Activated CD4-positive, alpha-beta T cell treated with anti-CD3 and anti-CD28 coated beads, Interleukin-2, amount 50 U/mL, for 1 hour (primary cell): ENCODE measurements at places on chromosomes 7 and 10.

- no peak for DNase-seq
Measured at GRCh38 chr7:142629588-142630260, 119.5 kb upstream of the PRSS1 start.

DNA sequence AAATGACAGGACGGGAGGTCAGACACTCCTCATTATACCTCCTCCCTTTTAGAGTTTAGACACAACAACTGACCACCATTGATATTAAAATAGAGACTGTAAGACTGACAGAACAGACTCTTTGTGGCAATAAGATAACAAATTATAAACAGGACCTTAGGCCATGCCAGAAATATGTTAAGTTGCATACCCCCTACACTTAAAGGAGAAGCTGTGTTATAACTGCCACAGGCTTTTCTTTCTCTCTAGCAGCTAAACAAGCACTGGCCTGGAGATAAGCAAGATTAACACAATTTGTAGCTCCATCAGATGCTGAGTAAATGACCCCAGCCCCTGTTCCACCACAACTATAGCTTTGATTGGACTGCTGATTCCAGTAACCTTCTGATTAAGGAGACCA lies 10.5 kb upstream of the UNC5B start:
- DNase-seq, result no peak

- DNase-seq, result no peak
Measured at GRCh38 chr7:144908943-144909556, 73.2 kb upstream of the TPK1 start.

DNA sequence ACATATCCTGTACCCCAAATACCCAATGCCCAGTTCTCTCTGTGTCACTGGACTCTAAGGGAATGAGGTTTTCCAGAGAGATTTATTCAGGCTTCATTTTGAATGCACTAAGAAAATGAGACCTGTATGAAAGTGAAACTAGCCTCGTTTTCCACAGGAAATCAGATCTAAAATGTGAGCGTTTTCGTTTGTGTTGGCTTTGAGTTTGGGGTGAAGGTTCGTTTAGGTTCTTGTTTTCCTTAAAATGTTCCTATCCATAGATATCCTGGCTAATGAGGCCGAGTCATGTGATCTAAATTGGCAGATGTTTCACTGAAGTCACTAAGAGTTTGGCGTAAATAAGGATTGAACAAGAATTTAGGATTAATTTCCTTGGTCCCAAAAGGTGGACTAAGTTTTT lies 90.9 kb upstream of the BMPER start:
- no peak for DNase-seq

- DNase-seq, result no peak
Measured at GRCh38 chr7:42746214-42746613, 165.7 kb downstream of the C7orf25 start.

GRCh38 chr7:149147752-149148653 lies 750 bp downstream of the ZNF398 start:
- peak; percentile 65 for DNase-seq

DNA sequence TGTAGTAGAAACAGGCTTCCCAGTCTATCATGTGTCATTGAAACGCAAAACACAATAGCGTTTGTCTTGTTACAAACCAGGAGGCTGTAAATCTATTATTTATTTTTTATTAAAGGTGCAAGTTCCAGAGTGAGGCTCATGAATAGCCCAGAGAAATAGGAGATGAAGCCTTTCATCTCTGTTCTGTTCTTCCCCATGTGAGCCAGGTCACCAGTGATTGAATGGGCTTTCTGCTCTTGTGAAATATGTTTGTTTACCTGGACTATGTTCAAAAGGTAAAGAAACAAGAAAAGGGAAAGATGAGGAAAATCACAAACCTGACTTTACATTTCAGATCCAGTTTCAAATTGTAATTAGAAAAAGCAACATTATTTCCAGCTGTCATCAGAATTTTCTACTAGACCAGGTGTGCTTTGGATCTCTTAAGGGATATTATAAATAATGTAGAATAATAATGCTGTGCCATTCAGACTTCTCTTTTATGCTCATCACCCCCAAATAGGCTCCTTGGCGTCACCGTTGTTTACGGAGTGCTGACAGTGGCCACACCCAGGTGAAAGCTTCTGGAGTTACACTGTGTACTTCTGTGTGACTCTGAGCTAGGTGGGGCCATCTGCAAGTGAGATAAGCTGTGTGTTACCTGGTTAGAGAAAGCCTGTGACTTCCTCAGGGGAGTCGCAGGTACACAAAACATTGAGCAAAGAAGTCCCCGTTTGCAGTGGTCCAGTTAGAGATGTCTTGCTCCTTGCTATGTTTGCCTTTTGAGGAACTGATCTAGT lies 274.9 kb downstream of the SDK1 start:
- DNase-seq, result no peak

GRCh38 chr10:19713800-19714525 lies 102.3 kb upstream of the PLXDC2 start:
- no peak for DNase-seq

GRCh38 chr7:2986561-2986960 lies 57.1 kb downstream of the CARD11 start:
- DNase-seq, result no peak

DNA sequence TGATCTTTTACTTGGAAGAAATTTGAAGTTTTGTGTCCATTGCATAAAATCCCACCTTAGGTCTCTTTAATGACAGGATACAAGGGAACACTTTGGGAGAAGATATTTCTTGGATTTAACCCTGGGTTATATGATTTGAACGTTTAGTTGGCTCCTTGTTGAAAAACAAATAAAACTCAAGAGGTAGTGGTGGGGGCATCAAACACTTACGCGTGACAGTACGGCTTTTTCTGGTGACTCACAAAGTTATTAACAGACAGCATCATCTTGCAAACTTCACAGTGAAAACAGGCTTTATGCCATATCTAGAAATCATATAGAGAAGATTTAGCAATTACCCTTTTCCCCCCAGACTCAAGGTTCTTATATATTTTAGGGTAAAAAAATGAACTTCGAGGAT lies 699 bp downstream of the NRAP start:
- no peak for DNase-seq

GRCh38 chr7:120837599-120837998 lies 20.3 kb downstream of the TSPAN12 start:
- no peak for DNase-seq

DNA sequence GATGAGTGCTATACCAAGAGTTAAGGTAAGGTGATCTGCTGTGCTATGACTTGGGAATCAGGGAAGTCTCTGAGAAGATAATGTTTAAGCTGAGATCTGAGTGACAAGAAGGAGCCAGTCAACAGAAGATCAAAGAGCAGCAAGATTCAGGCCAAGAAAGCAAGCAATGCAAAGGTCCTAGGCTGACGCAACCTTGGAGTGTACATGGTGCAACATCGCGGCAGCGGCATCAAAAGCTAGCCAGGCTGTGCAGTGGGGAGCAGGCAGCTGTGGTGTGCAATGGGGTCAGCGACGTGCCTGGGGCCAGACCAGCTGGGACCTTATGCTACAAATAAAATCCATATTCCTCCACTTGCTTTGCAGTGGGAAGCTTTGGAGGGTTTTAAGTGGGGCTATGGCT lies 324.1 kb downstream of the LRMDA start:
- DNase-seq, result no peak

GRCh38 chr7:129828078-129828762 lies 124.5 kb downstream of the UBE2H start:
- no peak for DNase-seq

- DNase-seq, result no peak
Measured at GRCh38 chr7:158005531-158005930, 582.1 kb downstream of the PTPRN2 start.

DNA sequence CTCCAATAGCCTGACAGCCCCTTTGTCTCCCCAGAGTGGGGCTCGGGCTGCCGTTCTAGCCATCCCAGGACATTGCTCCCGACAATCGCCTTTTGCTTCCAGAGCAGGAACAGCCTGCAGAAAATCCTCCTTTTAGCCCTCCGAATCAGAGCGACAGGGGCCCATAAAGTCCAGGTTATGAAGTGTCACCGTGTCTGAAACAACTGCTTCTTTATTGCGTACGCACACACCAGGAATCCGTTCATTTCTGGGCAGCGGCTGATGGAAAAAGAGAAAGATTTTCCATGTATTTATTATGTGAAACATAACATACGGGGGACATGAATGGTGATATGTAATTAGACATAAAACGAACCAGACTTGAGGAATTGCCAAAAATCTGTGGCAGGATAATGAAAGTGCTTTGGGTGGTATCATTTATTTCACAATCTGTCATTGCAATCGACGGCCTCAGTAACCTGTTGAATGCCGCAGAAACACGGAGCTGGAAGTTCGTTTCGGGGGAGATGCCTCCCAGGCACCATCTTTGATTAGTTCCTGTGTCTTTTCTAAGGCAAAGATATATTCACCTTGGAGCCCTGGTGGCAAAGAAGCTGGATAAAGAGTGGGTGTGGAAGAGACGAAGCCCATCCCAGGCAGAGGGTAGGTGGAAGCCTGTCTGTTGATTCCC lies 48.1 kb downstream of the FAM241B start:
- DNase-seq, result no peak

DNA sequence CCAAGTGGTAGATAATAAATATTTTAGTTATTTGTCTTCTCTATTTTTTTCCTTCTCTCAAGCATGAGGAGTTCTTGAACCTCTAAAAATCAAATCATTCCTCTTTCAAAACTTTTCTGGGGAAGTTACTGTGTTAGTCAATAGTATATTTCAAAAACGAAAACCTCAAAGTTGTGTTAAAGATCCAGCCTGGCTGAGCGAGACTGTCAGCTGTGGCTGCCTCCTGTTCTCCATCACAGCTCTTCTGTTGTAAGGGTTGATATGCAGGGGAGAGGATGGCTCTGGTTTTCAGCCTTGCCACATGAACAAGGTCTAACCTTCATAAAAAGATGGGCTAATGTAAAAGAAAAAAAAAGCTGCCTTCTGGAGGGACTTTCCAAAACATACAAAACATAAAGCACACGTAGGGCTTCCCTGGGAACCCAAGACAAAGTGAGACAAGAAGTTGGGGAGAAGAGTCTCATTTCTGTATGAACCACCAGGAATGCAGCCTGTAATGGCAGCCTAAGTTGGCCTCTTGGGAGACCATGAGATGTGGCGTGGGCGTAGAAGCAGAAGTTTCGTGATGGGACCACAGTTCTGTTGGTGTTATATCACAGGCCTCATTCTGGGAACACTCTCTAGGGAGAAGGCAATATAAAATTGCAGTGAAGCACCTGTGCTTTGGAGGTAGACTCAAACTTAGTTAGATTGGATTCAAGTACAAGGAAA lies 77.9 kb upstream of the FHIP2A start:
- DNase-seq, result no peak
